A172 (cell line): ENCODE measurements at places on chromosomes 4 and X. TPM values are rescaled to one million over a fixed set of nuclear protein-coding genes. Genes with fewer than 3 reads are reported as not detected.

DNA sequence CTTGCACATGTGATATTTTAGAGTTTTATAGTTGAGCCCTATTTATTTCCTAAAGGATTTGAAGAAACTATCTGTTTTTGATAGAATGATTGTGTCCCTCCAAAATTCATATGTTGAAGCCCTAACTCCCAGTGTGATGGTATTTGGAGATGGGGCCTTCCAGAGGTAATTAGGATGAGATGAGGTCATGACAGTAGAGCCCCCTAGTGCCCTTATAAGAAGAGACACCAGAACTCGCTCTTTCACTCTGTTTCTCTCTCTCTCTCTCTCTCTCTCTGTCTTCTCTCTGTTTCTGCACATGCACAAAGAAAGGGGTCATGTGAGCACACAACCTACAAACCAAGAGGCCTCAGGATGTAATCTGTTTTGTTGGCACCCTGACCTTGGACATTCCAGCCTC lies 921.9 kb upstream of the DIAPH2 start:
- no peak for DNase-seq

- no peak for DNase-seq
Measured at GRCh38 chr4:7430965-7431695, 3.6 kb downstream of the PSAPL1 start.

- no peak for DNase-seq
Measured at GRCh38 chrX:55816023-55816422, 98.5 kb downstream of the RRAGB start.

GRCh38 chr4:75018811-75019479 lies 86.0 kb downstream of the PARM1 start:
- DNase-seq, result no peak

DNA sequence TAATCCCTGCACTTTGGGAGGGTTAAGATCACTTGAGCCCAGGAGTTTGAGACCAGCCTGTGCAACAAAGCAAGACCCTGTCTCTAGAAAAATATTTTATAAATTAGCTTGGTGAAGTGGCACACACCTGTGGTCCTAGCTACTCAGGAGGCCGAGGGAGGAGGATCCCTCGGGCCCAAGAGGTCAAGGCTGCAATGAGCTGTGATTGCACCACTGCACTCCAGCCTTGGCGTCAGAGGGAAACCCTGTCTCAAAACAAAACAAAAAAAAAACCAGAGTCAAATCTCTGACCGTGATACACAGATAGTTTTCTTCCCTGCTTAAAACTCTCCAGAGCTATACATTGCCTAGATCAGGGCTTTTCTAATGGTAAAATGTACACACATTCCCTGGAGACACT lies 53.5 kb downstream of the CHST7 start:
- no peak for DNase-seq

DNA sequence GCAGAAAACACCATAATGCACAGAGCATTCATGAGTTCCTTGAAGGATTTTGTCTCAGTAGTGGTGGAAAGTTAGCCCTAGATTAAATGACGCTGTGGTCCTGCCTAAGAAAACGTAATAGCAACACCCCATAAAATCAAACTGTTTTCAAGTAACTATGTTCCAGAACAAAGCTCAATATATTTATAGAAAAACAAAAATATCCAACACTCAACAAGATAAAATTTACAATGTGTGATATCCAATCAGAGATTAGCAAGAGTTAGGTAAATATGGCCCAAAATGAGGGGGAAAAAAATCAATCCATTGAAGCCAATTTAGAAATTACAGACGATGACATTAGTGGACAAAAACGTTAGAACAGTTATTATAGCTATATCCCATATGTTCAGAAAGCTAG lies 9.9 kb upstream of the GAB1 start:
- no peak for DNase-seq

The IGFBP7 gene
- 287 and 293 TPM in 2 replicates for total RNA-seq

DNA sequence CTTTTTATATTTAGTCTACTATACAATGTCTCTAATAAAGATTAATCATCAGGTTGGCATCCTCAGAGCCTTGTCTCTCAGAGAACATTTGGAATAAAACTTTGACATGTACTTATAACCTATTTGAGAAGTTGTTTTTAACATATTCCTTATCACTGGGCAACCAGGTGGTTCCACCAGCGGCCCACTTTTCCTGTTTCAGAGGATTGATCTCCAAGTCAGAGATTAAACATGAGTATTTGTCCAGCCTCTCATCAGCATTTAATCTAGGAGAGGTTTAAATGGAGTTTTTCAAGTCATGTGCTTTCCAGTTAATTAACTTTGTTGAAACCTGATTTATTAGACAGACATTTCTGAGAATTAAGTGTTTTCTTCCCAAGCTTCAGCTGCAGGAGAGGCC lies 345.5 kb downstream of the GRXCR1 start:
- DNase-seq, result no peak

DNA sequence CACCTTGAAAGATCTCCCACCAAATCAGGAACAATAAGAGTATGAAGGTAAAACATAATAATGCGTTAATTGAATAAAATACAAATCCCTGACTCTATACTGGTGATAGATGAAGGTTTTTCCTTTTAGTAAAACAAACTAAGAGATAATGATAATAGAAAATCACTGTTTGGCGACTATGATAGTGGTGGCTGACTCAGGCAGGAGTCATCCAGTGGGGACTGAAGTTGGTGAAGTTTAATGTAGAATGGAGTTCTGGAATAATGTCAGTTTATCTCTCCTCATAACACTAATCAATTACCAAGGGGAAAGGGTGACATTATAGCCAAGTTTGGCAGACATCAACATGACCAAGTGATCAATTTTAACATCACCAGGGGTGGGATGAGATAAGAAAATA lies 21.3 kb downstream of the ABCG2 start:
- peak; percentile 35 for DNase-seq

- peak; percentile 69 for DNase-seq
Measured at GRCh38 chr4:98838977-98839618, 89.8 kb downstream of the EIF4E start.

The ZNF41 gene
- 6.0 and 8.0 TPM in 2 replicates for total RNA-seq

DNA sequence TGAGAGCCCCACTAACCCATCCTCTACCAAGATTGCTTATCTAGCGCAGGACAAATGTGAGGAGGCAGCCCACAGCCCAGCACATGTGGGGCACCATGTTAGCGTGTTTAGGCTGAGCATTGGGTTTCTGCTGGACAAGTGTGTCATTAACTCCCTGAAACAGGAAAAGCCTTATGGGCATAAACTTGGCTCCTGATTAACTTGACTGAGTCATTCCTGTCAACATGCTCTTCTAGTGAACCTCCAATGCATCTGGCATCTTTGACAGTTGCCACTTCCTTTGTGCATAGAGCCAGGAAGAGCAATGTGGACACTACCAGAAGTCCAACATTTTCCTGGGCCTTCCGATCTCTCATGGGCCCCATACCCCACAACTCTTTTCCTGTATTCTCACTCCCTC lies 2.5 kb downstream of the SPIN2A start:
- no peak for DNase-seq

The ALAS2 gene
- not detected in 2 replicates for total RNA-seq

DNA sequence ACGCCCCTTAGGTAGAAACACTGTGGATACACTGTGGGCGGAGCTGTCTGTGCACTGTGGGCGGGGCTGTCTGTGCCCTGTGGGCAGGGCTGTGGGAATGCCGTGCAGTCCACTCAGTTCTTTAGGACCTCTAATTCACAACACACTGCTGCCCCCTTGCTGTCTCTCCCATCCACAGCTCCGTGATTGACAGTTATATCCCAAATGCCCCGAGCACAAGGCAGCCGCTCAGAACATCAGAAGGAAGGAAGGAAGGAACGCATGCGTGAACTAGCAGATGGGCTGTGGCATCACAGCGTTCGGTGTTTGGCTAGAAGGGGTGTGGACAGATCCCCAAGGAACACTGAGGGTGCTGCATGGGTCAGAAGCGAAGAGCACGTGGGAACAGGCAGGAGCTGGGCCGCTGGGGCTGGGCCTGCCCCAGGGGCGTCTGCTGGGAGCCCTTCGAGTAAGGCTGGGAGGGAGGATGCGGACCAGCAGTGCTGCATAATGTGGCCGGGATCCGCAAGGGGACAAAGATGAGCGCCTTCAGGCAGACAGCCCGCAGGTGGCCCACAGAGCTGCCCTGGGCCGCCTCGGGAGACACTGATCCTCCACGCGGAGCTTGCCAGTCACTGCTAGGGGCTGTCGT lies 29.8 kb downstream of the ACOX3 start:
- peak; percentile 66 for DNase-seq

DNA sequence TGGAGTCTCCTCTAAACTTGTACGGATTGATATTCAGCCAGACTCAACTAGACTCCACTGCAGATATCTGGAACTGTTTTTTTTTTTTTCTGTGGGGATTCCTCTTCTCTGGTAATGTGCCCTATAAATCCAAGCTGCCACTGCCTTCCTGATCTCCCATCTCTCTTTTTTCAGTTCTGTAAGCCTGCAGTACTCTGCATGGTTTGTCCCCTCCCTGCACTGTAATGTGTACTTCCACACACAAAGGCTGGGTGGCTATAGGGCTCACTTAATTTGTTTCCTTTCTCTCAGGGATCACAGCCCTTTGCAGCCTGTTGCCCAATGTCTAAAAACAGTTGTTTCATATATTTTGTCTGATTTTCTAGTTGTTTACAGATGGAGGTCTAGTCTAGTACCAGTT lies 84.7 kb upstream of the RPA4 start:
- no peak for DNase-seq

GRCh38 chr4:74426101-74426500 lies 18.8 kb upstream of the AREG start:
- DNase-seq, result no peak

The FAM47A gene
- not detected in 2 replicates for total RNA-seq

The MID1 gene
- 13.0 and 15.1 TPM in 2 replicates for total RNA-seq

The LRIT3 gene
- total RNA-seq, result not detected in 2 replicates

The SSX3 gene
- total RNA-seq, result not detected in 2 replicates

GRCh38 chrX:11426712-11427452 lies 133.7 kb downstream of the AMELX start:
- DNase-seq, result no peak

The CYTL1 gene
- total RNA-seq, result not detected in 2 replicates

DNA sequence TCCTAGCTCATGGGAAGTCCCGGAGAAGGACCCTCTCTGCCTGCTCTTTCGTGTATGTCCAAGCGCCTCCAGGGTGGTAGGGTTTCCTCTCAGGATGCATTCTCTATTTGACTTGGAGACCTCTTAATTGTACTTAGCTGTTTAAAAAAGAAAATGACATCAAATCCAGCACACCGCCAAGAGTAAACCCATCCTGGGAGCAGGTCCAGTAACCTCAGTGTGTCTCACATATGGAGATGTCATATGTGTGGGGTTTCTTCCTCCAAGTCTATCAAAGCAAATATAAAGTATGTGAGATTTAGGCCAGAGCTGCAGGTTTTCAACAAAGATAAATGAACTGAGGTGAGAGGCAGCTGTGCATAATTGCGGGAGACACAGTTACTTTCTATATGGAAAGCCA lies 209.4 kb upstream of the ANXA3 start:
- no peak for DNase-seq

GRCh38 chr4:103405415-103405814 lies 207.3 kb upstream of the CENPE start:
- no peak for DNase-seq

The MYL5 gene
- total RNA-seq, result 19.0 and 25.0 TPM in 2 replicates

- DNase-seq, result no peak
Measured at GRCh38 chr4:5054532-5054931, 3.3 kb downstream of the STK32B start.

The ART3 gene
- not detected in 2 replicates for total RNA-seq

DNA sequence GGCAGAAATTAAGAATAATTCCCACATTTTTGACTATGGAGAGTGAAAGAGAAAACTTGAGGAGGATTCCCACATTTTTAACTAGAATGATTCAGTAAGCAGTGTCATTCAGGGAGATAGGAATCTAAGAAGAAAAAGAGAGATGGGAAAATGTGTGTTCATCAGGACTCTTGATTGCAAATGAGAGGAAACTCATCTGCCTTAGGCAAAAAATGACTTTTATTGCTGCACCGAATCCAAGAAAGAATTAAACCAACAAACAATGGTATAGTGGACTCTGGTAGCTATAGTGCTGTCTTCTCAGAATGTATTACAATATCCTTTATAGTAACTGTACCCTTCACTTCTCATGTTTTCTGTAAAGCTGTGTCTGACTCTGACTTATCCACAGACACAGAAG lies 15.0 kb upstream of the TMEM144 start:
- no peak for DNase-seq

- DNase-seq, result no peak
Measured at GRCh38 chrX:152637649-152638442, at the start of gene GABRQ. Gene GABRQ, plus strand, starts transcription at chrX:152637895. Its CDS starts 308 bp downstream, at chrX:152638203.

DNA sequence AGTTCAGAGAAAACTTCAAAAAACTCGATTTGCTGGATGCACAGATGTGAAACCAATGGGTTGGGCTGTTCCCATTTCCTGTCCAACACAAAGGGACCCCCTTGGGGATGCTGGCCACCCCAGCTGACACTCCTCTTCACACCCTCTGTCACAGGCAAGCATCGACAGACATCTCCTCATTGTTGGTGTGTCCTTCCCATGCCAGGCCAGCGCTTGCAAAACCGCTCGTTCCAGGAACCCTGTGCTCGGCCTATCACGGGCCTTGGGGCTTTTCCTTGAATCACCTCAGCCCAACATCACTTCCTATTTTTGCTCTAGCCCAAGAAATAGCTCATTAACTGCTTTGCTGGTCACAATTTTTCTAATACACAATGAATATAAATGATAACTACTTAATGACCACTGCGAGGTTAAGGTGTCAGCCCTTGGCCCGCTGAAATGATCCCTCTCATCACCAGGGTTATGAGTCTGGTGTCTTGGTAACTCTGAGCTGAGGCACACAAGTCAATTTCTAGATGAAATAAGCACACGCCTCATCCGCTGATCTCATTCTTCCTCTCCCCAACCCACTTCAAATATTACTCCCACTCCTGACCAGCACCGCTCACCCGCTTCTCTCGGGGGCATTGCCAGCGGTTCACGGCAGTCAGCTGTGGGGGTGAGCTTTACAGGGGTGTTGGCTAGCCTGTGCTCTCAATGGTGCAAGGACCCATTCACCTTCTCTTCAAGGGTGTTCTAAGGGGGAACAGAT lies 32.3 kb downstream of the BCOR start:
- no peak for DNase-seq
